ENCODE measurements at places on chromosomes 2 and 18.

- DNase-seq: no peak
Observed at GRCh38 chr18:75489493-75490190, 62.1 kb upstream of the SMIM21 start.

DNA sequence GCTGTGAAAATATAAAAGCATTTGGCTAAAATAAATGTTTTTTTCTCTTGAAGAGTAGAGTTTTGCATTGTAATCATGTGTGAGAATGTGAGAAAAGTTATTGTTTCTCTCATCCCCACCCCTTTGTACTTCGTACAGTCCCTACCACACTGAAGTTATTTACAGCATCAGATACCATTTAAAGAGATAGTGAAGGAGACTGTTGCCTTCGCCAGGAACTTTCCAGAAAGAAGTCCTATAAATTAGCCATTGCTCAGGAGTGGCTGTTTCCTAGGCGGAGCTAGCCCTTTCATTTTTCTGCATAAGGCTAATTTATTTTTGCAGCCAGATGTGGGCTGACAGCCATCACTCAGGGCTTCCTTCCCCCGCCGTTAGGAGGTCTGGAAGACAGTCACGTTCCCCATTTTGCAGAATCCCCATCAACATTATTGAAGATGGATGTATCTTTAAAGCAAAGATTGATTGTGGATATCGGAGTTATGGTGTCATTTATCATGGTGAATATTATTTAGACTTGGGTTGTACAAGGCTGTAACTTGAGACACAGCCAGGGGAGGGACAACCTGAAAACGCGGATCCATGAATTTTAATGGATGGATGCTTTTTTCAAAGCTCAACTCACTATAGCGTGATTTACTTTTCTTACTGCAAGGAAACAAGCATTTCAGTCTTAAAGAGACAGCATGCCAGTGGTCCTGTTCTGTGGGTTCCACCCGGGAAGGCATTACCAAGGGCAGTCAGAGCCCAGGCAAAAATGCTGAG, 17.1 kb downstream of the TSHZ1 start:
- DNase-seq: no peak

DNA sequence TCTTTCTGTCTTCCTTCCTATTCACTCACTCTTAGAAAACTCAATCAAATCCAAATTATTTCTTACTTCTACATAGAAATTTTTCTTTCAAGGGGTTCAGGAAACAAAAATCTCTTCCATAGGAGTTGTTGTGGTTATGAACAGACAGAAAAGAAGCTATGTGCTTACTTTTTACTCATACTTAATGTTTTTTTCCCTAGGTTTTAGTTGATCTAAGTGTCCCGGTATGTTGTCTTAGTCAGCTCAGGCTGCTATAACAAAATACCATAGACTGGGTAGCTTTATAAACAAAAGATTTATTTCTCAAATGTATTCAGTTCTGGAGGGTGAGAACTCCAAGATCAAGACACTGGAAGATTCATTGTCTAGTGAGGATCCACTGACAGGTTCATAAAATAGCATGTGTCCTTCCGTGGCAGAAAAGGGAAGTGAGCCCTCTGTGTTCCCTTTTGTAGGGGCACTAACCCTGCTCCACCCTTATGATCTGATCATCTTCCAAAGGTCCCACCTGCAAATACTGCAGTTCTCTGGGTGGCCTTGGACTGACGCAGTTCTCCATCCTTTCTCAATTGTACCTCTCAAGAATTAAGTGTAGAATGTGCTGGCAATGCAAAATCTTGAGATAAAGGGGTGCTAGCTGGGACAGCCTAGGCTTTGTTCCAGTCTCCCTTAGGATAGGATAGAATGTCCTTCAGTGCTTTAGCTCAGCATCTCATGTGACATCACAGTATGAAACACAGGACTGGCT, 14.4 kb upstream of the VRK2 start:
- DNase-seq: no peak

GRCh38 chr2:14016289-14016955, 616.1 kb upstream of the LRATD1 start:
- DNase-seq: no peak

DNA sequence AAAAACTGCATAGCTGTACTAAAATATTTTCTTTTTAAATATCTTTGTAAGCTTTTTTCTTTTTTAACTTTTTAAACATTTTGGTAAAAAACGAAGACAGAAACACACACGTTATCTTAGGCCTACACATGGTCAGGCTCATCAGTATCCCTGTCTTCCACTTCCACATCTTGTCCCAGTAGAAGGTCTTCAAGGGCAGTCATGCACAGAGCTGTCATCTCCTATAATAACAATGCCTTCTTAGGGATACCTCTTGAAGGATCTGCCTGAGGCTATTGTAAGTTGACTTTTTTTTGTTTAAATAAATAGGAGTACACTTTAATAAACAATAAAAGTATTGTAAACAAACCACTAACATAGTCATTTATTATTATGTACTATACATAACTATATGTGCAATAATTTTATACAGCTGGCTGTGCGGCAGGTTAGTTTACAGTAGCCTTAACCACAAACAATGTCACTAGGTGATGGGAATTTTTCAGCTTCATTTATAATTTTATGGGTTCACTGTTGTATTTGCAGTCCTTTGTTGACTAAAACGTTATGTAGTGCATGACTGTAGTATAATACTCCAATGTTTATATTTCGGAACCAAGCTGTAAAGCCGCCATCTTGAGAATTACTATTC, 124.4 kb downstream of the MAP4K4 start:
- no peak for DNase-seq

- no peak for DNase-seq
Observed at GRCh38 chr2:108154366-108155061, 85.3 kb upstream of the SULT1C3 start.

DNA sequence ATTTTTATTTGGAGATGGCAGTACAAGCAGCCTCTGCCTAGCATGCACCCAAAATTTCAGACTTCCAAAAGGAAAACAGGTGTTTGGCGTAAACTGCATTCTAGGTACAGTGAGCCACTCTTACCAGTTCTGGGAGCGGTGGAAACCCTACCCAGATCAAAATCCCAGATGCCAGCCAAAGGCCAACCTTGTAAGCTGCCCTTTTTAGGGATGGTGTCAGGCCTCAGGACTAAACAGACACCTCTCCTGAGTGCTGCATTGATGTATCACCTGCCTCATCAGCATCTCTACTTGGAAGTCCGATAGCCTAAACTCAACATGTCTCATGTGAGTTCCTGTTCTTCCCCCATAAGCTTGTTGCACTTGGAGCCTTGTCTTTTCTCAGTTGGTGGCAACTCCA, 104.0 kb downstream of the MAP4K4 start:
- DNase-seq: no peak

DNA sequence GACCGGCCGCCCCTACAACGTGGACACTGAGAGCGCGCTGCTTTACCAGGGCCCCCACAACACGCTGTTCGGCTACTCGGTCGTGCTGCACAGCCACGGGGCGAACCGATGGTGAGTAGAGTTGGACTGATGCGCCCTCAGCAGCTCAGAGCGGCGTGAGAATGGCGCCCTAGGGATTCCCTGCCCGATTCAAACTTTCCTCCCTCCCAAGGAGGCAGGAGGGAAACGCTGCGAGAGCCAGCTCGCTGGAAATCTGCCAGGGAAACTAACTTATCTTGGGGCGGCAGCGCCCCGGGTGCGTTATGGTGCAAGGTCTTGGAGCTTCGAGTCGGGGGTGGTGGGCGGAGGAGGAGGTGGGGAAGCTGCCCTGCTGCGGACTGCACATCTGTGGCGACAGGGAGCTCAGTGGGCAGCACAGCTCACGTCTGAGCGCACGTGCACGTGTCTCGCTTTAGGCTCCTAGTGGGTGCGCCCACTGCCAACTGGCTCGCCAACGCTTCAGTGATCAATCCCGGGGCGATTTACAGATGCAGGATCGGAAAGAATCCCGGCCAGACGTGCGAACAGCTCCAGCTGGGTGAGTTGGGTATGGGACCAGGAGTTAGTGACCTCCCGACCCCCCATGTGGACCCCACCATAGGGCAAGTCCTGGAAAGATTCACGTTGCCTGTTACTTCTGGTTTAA, 697 bp downstream of the ITGA4 start:
- no peak for DNase-seq

DNA sequence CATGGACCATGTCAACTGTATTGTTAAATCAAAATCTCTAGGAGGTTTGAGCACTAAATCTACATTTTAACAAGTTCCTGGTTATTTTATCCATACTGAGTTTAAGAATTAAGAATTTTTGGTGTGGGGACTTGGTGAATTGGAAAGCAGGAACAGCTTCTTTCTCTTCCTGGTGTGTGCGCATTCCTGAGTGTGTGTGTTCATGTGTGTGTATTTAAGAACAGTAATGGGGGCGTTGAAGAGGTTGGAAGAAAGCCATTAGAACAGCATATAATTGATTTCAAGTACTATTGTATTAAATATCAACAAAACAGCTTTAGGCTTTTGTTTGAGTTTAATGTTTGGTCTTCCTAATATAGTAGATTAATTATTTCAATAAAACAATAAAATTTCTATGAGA, 801.3 kb upstream of the ID2 start:
- no peak for DNase-seq

DNA sequence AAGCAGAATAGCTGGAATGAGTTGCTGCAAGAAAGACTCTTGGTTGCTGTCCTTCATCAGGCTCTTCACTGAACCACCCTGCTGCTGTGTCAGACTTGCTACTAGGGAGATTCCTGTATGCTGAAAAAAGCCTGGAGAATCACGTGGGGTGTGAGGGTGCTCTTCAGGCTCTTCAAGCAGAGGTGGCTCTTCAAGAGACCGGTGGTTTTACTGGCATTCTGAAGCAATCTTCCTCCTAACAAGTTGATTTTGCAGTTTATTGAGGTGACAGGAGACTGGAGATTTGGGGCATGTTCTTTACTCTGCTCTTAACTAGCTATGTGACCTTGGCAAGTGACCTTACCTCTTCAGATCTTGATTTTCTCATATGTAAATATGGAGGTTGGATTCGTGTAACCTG, 14.1 kb downstream of the TMEM178A start:
- DNase-seq: no peak

DNA sequence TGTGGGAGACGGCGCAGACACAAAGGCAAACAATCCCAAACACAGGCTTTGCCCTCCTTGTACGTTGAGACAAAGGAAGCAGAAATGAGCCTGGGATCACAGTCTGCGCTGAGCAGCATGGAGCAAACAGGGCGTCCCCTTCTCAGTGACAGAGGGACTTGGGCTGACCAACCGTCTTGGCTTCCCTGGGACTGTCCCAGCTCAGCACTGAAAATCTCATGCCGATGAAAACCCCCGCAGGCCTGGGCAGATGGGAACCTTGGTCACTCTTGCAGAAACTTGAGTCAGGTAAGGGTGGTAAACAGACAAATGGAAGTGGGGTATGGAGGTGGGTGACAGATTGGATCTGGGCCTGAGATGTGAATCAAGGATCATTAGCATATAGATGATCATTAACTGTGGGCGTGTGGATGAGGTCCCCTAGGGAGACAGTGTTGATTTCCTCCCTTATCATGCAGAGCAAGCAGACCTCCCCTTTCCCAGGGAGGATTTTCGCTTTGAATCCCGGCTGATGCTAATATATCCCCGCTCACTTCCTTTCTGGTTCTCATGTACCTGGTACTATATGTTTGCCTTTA, 19.1 kb upstream of the SH3BP4 start:
- no peak for DNase-seq

DNA sequence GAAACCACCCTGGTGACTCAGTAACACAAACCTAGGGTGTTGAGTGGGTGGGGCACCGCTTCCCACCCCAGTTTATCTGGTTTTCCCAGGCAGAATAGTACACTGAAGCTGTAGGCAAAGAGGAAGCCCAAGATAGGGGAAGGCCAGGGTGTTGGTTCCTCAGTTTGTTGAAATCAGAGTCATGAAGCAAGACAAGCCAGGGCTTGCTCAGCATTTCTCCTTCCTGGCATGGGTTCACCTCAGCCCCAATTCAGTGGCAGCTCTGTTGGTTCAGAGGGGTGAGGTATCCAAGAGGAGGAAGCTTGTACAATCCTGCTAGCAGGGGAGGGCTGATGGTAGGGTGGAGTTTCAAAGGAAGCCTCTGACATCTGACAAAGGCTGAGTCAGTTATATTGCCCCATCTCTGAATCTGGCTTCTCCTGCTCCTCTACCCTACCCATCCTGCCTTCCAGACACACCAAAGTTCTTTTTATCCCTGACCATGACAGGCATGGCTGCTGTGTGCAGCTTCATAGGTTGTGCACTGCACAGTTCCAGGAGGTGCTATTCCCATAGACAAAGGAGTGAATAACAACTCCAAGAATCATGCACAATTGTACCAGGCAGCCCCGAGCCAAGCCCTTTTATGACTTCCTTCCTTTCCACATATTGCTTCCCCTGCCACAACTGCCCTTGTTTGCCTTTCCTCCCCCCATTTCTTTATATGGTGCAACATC, 24.9 kb upstream of the RAB10 start:
- DNase-seq: no peak

DNA sequence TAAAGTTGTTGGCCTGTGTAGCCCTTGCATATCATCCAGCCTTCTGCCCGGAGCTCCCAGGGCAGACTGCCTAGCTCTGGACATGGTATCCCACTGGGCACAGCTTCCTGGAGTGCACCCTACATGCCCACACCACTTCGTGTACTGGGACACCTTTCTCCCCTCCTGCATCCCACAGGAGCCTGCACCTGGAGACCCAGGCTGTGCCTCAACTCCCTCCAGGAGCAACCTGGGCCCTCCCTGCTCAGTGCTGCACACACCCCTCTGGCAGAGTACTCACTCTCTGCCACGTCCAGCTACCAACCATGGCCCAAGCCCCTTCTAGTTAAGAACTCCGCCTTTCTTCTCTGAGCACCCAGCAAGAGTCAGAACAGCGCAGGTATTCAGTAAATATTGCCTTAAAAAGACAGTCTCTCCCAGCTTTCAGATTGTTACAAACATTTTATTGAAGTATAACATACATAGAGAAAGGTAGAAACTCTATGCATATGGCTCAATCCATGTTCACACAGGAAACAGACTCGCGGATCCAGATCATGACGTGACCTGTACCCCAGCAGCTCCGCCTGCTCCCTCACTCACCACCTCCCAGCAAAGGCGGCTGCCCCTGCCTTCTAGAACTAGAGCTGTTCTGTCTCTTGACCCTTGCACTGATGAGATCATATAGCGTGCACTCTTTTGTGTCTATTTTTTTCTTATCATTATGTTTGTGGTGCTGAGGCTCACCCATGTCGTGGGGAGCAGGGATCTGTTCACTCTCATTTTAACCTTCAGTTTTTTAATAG, 98.4 kb upstream of the MYCN start:
- DNase-seq: no peak

DNA sequence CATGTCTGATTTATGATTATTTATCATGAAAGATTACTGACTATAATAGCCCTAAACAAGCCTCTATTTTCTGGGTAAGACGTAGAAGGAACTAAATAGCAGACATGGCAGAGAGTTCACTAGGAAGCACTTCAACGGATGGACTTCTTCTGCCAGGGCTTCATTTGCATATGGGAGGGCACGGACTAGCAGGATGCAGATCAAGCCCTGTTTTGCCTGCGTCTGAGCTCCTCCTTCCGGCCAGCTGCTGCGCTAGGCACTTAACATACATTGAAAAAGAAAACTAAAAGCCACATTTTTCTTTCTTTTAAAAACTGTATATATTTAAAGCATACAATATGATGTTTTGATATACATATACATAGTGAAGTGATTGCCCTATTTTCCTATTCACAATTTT, 340.0 kb upstream of the MEX3C start:
- DNase-seq: no peak
